Heart left ventricle (tissue), 16 donors: ENCODE measurements at places on chromosomes 3 and 15.

DNA sequence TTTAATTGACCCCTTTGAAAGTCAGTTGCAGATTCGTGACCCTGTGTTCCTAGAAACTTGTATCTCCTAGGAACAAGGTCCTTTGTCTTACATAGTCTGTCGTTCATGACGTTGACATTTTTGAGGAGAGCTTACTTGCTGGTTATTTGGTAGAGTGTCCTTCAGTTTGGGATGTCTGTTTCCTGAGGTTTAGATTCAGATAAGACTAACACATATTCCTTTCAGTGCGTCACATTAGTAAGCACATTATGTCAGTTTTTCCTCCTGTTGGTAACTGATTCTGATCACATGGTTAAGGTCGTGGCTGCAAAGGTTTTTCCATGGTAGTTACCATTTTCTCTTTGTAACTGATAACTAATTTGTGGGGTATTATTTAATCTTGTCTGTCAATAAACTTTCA, 80.8 kb downstream of the PCCB start:
- DNase-seq = no peak

DNA sequence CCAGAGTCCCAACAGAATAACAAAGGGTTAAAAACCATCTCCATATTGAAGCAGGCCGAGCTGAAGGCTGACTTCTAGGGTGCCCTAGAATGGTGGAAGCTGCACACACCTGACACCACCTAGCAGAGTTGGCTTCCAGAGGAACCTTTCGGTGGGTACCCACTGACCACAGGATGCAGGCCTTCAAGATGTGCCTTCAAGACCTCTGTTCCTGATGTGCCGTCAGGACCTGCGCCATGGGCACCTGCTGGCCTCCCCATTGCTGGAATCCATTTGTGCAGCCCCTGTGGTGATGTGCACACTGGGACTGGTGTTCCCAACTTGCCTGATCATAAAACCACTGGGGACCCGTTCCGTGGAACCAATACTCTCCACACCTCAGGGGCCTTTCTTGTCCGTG, 35.7 kb upstream of the RPL32 start:
- no peak for DNase-seq

- DNase-seq = no peak
Measured at GRCh38 chr15:67194171-67195114, 60.0 kb downstream of the AAGAB start.

DNA sequence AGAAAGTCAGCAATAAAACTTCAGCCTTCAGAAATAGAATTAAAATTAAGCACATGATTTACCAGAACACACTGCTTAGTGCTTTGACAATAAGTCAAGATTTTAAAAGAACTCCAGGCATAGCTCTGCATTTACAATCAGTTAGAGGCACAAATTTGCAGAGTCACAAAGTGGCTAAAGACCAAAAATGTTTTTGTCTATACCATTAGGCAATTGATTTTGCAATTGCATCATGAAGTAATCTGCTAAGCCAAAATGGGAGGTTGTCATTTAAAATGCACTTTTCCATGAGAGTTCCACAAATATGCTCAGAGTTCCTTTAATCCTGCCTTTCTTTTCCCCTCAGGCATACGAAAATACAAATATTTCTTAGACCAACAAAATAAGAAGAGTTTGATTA, 10.1 kb upstream of the DCP1A start:
- no peak for DNase-seq

GRCh38 chr15:29225534-29226234, 43.9 kb downstream of the NSMCE3 start:
- no peak for DNase-seq

GRCh38 chr3:170907637-170908234, 701 bp downstream of the EIF5A2 start:
- DNase-seq = no peak

GRCh38 chr3:71208211-71209095, 375.1 kb downstream of the FOXP1 start:
- no peak for DNase-seq
